ENCODE measurements at places on chromosomes 4 and X.

DNA sequence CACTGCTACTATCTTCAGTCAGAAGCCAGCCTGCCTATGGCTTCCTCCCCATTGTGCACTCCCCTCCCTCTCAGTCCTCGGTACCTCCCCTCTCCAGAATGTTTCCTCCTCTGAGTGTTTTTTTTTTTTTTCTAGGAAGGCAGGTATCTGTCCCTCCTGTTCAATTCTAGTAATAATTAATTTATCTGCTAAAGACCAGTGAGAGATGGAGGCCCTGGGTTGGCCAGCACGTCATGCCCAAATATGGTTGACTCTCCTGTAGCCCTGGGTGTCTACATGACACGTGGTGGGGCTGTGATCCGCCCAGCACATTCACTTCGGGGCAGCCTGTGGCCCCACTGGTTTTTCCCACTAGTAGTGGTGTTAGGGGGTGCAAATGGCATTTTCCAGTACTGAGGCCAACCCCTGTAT, 1.8 kb downstream of the FLNA start:
- no peak for DNase-seq

DNA sequence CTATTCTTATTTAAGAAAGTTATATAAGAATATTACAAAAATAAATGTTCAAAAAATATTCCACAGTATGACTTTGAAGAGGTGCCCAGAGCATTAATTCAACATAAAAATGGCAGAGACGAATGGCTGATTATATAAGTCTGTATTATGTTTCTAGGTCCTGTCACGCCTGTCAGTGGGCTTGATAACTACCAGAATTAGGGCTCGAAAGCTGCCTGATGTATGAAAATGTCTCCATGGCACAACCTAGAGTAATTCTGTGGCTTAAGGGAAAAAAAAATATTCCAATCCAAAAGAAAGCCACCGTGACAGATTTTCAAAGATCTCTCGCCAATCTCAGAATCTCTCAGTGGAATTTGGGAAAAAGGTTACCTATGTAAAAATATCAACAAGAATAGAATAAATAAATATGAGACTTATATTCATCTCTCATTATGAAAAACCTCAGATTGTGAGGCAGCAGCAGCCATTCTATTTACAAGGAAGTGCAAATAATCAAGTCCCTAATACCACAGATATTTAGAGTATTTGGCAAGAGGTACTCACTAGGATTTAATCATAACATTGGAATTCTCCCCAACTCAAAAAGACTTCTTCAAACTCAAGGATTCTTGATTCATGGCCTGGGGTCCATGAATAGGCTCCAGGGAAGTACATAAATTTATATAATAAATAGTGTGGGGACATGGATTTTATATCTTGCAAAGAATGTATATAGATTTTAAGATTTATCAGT, 489.1 kb upstream of the INTU start:
- DNase-seq: no peak

DNA sequence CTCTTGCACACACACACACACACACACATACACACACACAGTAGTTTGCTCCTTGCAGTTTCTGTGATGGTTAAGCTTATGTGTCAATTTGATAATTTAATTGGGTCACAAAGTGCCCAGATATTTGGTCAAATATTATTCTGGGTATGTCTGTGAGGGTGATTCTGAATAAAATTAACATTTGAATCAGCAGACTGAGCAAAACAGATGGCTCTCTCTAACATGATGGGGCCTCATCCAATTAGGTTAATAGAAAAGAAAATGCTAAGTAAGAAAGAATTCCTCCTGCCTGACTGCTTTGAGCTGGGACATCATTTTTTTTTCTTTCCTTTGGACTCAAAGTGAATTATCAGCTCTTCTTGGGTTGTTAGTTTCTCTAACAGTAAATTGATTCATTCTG, 191.2 kb upstream of the INTU start:
- no peak for DNase-seq

DNA sequence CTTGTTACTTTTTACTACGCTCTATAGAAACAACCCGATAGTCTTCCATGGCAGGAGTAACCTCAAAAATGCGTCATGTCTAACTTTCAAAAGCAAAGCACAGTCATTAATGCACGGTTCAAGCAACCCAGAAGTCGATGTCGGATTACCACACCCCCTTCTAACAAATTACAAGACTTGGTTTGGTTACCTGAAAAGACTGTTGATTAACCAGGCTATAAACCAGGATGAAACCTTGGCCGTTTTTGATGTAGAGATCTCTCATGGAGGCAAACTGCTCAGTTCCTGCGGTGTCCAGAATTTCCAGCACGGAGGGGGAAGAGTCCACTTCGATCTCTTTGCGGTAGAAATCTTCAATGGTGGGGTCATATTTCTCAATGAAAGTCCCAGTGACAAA, 2.4 kb downstream of the RAP2C start:
- DNase-seq: no peak

DNA sequence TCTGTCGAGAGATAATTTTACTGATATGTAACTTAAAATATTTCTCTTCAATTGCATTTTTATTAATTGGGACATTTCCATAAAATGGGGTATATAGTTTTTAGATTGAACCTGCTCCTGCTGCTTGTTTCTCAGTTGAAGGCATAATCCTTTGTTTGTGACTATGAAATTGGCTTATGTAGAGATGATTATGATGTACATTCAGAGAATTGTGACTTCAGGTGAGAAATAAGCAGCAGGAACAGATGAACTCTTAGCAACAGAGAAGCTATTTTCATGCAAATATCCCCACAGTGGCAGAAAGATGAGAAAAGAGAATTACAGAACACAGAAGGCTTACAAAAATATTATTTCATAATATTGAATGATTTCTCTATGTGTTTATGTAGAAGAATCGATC, 1499.5 kb upstream of the ADGRL3 start:
- no peak for DNase-seq

DNA sequence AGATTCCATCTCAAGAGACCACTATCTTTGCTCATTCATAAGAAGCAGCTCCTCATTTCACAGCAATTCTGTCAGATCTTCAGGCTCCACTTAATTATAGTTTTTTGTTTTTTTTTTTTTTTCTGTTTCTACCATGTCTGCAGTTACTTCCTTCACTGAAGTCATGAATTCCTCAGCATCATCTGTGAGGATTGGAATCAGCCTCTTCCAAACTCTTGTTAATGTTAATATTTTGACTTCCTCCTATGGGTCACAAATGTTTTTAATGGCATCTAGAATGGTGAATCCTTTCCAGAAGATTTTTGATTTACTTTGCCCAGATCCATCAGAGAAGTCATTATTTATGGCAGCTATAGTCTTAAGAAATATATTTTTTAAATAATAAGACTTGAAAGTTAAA, 53.1 kb downstream of the BMP2K start:
- no peak for DNase-seq

GRCh38 chr4:16858275-16858752, 40.1 kb downstream of the LDB2 start:
- no peak for DNase-seq
